ENCODE measurements at places on chromosomes 11 and 22.

GRCh38 chr11:120314861-120315260, 10.2 kb upstream of the TLCD5 start:
- no peak for DNase-seq

GRCh38 chr22:49297871-49298721, 529.6 kb downstream of the BRD1 start:
- no peak for DNase-seq

- DNase-seq, result no peak
Observed at GRCh38 chr22:22787151-22787550, 100.5 kb upstream of the IGLL5 start.

GRCh38 chr11:72377596-72377995, 56.7 kb downstream of the CLPB start:
- DNase-seq, result no peak

GRCh38 chr11:27212248-27212780, 150.7 kb downstream of the CCDC34 start:
- DNase-seq, result no peak

DNA sequence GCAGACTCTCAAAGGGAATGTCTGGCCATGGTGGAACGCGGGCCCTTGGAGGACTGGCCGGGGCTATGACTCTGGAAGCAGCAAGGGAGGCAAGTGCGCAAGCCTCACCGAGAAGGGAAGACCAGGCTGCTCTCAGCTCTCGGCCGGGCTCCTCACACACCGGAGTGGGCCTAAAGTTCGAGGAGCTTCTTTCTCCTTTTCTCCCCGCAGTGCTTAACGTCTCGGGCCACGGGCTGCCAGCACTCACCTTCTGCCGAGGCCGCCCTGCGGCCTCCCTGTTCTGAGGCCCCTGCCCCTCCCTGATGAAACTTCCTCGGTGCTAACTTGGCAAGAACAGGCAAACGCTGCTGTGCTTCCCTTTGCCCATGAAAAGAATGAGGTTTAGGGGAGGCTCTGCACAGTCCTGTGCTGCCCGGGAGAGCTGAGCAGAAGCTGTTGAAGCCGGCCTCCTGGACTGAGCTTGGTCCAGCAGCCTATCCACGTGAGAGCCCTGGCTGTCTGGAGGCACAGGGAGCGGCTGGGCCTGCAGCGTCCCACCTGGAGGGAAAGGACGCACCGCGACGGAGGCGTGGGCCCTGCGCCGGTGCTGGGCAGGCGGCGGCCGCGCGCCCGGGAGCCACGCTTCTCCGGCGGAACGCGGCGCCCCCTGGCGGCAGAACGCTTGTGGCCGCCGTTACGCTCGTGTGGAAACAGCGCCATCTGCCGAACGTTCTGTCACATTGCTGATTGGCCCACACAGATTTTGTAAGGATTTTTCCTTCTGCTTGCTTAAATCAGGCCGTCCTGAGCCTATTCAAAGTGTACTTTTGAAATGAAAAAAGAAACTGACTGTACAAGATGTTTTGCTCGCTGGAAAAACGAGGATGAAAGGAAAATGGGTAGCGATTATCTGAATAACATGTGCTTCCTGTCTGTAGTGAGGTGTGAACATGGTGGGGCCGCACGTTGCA, 65.0 kb upstream of the TMEM45B start:
- peak; percentile 23 for DNase-seq

DNA sequence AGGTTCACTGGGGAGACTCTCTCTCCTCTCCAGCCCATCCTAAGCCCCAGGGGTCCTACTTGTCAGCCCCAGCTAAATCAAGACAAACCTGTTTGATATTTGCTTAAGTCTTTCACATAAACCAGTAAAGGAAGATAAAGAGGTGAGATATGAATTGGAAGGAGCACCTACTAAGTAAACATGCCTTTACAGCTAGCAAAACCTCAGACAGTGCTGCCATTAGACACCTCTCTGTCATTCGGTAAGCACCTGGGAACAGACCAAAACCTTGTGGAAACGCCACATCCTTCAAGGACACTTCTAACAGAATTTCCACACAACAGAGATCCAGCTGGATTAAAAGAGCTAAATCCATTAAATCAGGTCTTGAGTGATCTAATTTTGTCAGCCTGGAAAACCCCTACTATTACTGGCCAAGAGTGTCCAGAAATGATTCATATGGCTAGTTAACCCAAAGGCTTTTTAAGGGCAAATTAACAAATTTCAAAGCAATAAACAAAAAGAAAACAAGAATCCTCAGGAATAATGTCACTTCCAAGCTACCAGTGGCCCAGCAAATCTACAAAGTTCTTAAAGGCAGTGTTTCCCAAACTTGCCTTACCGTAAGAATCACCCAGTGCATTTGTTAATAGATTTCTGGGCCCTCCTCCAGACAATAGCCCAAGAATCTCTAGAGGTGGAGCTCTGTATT, 2.4 kb downstream of the VPS37C start:
- peak; percentile 73 for DNase-seq

DNA sequence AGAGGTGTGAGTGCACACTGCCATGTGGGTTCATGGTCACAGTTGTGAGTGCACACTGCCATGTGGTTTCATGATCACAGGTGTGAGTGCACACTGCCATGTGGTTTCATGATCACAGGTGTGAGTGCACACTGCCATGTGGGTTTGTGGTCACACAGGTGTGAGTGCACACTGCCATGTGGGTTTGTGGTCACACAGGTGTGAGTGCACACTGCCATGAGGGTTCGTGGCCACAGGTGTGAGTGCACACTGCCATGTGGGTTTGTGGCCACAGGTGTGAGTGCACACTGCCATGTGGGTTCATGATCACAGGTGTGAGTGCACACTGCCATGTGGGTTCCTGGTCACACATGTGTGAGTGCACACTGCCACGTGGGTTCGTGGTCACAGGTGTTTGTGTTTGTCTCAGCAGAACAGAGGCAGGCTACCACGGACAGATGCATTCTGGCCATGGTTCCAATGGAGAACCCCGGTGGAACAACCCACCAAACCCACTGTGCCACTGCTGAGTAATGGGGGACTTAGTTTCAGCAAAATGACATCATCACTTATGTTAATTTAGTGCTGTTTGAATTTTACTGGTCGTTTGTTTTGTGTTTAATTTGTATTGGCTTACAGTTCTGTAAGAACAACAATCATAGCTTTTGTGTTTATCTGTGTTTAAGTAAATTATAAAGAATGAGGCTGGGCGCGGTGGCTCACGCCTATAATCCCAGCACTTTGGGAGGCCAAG, 57.2 kb downstream of the RPS6KA4 start:
- DNase-seq, result no peak

All from A172 (cell line).